ENCODE measurements at places on chromosomes 7 and 10. TPM values are rescaled to one million over a fixed set of nuclear protein-coding genes. Genes with fewer than 3 reads are reported as not detected.

The CRPPA gene
- 0.66 TPM for polyA plus RNA-seq

The SPDYE16 gene
- not detected for polyA plus RNA-seq

The SPAM1 gene
- not detected for polyA plus RNA-seq

The MNX1 gene
- polyA plus RNA-seq: not detected

The CABCOCO1 gene
- polyA plus RNA-seq: 0.40 TPM

DNA sequence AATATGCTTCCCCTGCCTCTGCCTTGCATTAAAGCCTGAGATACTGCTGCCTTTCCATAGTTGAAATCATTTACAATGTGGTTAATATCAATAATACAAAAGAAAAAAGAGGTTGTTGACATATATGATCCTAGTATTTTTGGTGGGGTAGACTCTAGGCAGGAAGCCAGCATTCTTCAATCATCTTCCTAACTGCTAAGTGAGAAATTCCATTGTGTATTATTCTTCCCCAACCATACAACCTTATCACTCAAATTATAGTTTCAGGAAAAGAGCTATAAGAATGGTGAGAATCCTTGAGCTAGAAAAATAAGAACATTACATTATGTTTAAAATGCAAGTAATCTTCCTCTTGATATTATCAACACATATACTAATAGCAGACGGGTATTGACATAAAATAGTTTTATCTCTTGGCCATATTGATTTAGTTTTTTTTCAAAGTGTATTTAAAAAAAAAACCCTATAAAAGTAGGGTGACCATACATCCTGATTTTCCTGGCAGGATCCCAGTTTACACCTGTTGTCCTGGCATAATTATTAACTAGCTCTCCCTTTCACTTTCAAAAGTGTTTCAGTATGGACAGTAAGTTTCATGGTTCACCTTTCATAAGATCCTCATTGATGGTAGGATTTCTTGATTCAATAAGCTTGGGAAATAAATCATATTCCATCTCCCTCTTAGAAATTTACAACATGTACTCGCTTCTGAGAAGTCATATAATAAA lies 33.4 kb upstream of the WASL start:
- H3K36me3 ChIP-seq: no peaks in the 10 kb centered on the region
- H3K27me3 ChIP-seq: no peaks in the 10 kb centered on the region

DNA sequence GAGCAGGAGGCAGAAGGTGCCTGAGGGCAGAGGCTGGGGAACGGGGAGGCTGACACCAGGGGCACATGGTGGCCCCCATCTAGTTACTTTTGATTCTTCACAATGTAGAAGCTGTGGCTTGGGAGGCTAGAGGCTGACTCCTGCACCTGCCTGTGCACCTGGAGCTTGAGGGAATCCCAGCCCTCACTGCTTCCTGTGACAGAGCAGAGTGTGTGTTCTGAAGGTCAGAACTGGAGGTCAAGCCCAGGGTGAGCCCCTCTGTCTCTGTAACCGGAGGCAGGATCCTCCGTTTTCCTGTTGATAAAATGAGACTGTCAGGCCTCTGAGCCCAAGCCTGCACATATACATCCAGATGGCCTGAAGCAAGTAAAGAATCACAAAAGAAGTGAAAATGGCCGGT lies 124.8 kb downstream of the ACTR3B start:
- H3K4me3 ChIP-seq: no peak overlapping the region
- no peaks in the 10 kb centered on the region for H3K27me3 ChIP-seq
- no peak overlapping the region for H3K27ac ChIP-seq
- H3K4me1 ChIP-seq: no peaks in the 10 kb centered on the region
- no peak for DNase-seq
- no peaks in the 10 kb centered on the region for H3K36me3 ChIP-seq

DNA sequence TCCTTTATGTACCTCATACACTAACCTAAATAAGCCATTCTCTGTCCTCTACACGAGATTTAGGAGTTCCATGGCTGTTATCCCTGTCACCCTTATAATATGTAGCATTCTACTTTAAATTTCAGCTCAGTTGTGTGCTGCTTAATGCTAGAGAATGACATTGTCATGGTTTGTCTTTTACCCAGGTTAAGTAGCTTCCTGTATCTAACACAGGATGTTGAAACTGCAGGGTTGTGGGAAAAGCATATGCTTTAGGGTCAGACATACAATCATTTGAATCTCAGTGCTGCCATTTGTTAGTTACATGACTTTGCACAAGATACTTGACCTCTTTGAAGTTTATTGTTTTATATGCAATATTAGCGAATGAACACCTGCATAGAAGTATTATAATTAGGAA lies 235.1 kb upstream of the CACNA2D1 start:
- DNase-seq: no peak
- H3K27ac ChIP-seq: no peak overlapping the region
- H3K36me3 ChIP-seq: no peaks in the 10 kb centered on the region
- no peaks in the 10 kb centered on the region for H3K4me1 ChIP-seq

- H3K27me3 ChIP-seq: no peaks in the 10 kb centered on the region
- no peaks in the 10 kb centered on the region for H3K36me3 ChIP-seq
- H3K4me1 ChIP-seq: no peaks in the 10 kb centered on the region
- H3K27ac ChIP-seq: no peak overlapping the region
- no peak overlapping the region for H3K4me3 ChIP-seq
Observed at GRCh38 chr7:36227223-36227622, 74.2 kb downstream of the EEPD1 start.

GRCh38 chr7:156543699-156544598 lies 96.6 kb upstream of the RNF32 start:
- no peaks in the 10 kb centered on the region for H3K27me3 ChIP-seq
- no peak for DNase-seq
- H3K4me1 ChIP-seq: no peaks in the 10 kb centered on the region

- H3K36me3 ChIP-seq: peaks cover 10% of the 10 kb centered on the region
- no peak for DNase-seq
- no peak overlapping the region for H3K27ac ChIP-seq
- peaks cover 10% of the 10 kb centered on the region for H3K4me1 ChIP-seq
- no peaks in the 10 kb centered on the region for H3K27me3 ChIP-seq
- H3K4me3 ChIP-seq: peak overlapping the region; percentile 52
Observed at GRCh38 chr10:6579183-6579903, 733 bp downstream of the PRKCQ start.

DNA sequence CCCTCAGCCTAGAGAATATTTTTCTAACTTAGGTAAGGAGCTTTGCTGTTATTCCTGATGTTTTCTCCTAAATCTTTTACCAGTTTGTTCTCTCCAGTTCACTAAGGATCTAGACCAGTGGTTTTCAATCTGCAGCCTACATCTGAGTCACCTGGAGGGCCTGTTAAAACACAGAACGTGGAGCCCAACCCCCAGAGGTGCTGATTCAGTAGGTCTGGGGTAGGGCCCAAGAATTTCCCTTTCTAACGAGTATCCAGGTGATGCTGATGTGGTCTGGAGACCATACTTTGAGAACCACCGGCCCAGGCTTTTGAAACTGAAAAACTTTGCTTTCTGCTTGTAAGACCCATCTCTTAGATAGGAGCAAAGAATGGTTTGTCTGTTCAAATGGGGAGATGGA lies 51.2 kb upstream of the KMT2E start:
- peaks cover 35% of the 10 kb centered on the region for H3K4me1 ChIP-seq
- DNase-seq: no peak
- H3K27ac ChIP-seq: peak overlapping the region; percentile 91
- no peaks in the 10 kb centered on the region for H3K27me3 ChIP-seq
- no peaks in the 10 kb centered on the region for H3K36me3 ChIP-seq

GRCh38 chr7:88664630-88665233 lies 94.8 kb upstream of the ZNF804B start:
- no peak overlapping the region for H3K27ac ChIP-seq
- no peak overlapping the region for H3K4me3 ChIP-seq
- peaks cover 4% of the 10 kb centered on the region for H3K4me1 ChIP-seq
- no peaks in the 10 kb centered on the region for H3K36me3 ChIP-seq

DNA sequence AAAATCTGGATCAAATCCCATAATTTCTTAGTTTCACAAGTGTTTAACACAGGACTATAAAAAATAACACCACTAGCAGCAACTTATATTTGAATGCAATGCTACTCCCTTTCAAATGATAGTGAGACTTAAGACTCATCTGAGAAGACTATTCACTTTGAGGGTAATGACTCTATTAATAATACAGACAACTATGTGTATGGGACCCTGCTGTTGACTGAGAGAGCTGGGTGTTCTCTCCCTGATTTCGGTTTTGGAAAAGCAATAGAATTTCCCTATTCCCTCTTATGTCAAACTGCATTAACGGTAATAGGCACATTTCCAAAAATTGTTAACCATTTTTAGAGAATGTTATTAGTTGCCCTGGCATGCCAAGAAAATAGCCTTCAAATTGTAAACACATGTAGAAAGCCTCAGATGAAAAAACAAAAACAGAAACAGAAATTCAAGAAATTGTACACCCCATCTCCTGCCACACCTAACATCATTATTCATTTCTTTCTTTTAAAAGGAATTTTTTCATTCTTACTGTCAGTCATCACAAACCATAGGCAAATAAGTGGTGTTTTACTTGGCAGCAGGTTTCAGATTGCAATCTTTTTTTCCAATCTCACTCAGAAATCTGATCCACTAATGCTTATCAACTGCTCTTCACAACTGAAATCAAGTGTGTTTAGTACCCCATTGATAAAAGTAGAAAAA lies 153.7 kb downstream of the TFPI2 start:
- H3K27me3 ChIP-seq: no peaks in the 10 kb centered on the region
- no peak overlapping the region for H3K4me3 ChIP-seq
- H3K36me3 ChIP-seq: no peaks in the 10 kb centered on the region
- DNase-seq: no peak
- no peak overlapping the region for H3K27ac ChIP-seq

DNA sequence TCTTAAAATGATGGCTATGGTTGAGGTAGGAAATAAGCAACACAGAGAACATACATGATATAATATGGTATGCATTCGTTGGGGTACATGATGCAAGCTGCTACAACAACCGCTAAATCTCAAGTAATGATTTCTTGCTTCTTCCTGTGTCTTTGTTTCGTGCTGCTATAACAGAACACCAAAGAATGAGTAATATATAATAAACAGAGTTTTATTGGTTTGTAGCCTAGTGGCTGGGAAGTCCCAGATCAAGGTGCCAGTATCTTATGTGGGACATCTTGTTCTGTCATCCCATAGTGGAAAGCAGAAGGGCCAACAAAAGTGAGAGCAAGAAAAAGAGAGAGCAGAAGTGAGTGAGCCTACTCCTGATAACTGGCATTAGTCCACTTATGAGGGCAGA lies 689.7 kb downstream of the SUGCT start:
- H3K4me1 ChIP-seq: peaks cover 40% of the 10 kb centered on the region
- H3K4me3 ChIP-seq: no peak overlapping the region
- no peak for DNase-seq
- peak overlapping the region; percentile 79 for H3K27ac ChIP-seq
- no peaks in the 10 kb centered on the region for H3K27me3 ChIP-seq

All from keratinocyte (primary cell).